ENCODE measurements at places on chromosomes 3 and 15.

GRCh38 chr3:155449613-155450267 is 156.3 kb upstream of the STRIT1 start:
- no peak for DNase-seq

GRCh38 chr3:94114666-94115065 is 51.8 kb downstream of the NSUN3 start:
- no peak for DNase-seq

DNA sequence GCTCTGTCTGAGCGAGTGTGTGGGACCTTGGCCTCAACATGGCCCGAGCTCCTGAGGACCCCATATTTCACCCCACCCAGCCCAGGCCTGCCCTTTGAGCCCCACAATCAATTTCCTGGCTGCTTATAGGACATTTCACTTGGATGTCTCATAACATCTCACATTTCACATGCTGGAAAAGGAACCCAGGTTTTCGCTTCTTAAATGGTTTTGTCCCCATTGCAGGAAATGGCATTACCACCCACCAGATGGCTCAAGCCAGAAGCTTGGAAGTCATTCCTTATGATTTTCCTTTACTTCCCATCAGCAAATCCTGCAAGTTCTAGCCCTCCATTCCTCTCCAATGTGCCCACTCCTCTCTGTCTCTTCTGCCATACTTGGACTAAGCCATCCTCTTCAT is 14.9 kb downstream of the ITGA11 start:
- no peak for DNase-seq

DNA sequence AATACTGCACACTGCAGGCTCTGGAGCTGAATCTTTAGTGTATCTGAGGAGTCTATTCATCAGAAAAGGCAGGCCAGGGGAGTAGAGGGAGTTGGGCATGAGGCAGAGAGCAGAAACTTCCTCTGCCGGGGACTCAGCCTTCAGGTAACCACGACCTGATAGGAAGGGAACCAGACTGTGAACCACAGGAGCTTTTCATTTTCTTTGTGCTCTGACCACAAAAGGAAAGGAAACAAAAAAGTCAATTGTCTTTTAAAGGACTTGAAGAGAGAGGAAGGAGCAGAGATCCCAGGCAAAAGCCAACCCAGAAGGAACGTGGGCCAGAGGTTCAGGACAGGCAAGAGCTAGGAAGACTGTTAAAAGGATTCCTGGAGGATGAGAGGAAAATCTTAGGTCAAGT is 573.3 kb downstream of the EPHB1 start:
- DNase-seq: no peak

- DNase-seq: no peak
These were observed 1.1 kb upstream of the SS18L2 start for GRCh38 chr3:42589382-42590109.

DNA sequence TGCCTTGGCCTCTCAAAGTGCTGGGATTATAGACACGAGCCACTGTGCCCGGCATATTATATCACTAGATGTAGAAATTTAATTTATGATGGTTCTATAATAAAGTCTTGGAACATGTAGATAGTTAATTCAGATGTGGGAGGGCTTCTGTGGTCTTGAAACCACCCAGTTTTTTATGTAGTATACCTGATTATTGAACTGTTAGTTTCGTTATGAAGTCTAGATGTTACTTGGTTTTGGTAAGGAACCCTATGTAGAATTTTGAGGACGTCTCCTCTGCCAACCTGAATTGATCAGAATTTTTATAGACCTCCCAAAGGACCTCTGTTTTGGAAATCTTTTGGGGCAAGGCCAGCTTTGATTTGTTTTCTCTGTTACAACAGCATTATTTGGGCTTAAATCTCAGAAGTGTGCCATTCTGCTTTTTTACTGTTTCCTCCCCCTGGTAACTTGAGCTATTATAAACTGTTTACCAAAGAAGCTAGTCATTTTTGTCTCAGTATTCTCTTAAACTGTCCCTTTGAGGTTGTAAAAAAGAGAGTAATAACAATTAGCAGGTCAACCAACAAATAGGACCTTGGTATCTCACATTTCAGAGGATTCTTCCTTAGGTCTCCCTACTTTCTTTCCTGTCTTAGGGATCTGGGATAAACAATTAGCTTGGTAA is 20.8 kb downstream of the AKAP13 start:
- no peak for DNase-seq

DNA sequence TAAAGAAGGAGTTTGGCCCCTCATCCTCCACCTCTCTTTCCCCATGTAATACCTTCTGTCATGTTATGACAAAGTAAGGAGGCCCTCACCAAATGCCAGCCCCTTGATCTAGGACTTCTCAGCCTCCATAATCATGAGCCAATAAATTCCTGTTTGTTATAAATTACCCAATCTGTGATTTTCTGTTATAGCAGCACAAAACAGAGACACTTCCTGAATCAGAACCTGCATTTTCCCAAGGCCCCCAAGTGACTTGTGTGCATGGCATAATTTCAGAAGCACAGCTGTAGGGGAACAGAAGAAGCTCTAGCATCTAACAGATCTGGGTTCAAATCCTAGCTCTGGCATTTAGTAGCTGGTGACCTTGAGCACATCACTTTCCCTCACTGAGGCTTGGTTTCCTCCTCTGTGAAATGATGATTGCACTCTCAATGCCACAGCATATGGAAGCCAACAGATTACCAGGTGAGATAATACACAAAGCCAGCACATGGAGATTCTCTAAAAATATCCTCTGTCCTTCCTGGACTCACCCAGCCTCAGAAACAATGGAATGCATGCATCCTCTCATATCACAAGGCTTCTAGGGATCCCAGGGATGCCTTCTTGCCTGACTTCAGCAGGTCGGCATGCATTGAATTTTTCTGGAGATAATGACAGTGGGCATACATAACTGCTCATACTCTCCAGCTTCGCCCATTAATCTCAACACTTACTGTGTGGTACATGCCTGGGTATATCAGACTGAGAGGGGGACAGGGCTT is 26.3 kb downstream of the TLNRD1 start:
- DNase-seq: no peak

DNA sequence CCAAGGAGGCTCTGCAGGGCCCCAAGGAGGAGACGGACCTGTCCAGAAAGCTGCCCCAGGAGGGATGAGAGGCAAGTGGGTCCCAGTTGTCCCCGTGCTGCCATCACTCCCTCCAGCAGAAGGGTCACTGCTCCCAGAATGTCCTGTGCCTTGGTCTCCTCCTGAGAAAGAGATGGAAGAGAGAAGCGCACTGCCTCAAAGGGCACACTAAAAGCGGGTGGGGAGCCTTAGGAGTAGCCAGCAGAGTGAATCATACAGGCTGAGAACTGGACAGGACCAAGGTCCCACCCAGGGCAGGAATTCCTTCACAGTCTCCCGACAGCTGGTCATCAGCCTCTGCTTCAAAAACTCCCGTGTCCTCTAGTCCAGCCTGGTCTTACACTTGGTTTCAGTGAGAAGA is 4.6 kb downstream of the THPO start:
- DNase-seq: no peak

DNA sequence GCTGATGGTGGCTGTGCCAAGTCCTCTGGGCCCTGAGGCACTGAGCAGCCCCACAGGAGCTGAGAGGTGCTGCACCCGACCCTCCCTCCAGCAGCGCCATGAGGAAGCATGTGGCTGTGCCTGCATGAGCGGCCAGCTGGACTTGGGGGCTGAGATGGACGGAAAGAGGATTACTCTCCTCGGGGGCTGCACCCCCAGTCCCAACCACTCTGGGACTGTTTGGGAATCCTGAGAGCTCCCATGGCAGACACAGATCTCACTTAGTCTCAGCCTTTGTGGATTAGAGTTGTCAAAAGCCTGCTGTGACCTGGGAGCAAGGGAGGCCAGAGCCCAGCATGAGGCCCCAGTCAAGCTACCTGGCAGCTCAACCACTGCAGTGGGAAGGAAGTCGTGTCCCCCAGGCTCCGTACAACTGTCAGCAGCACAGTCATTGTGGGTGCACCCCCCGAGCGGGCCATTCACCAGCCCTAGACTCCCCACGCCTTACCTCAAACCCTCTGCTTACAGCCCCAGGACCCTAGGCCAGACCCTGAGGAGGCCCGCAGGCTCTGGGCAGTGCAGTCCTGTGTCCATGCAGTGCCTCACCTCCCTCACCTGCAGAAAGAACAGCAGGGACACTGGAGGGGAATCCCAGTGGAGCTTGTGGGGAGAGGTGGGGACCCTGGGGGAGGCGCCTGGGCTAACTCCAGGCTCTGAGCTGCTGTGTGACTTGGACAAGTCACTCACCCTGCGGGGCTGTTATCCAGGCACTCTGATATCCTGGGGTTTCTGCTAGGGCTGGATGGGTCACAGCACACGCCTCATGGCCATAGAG is 17.1 kb downstream of the PRR23E start:
- no peak for DNase-seq

GRCh38 chr3:15800327-15800726 is 2.5 kb upstream of the ANKRD28 start:
- DNase-seq: no peak

- DNase-seq: no peak
These were observed 18.3 kb downstream of the OSTN start for GRCh38 chr3:191217301-191217700.

- DNase-seq: no peak
These were observed 80.1 kb upstream of the TSC22D2 start for GRCh38 chr3:150327678-150328653.

GRCh38 chr3:143184099-143184498 is 64.5 kb downstream of the CHST2 start:
- DNase-seq: no peak

DNA sequence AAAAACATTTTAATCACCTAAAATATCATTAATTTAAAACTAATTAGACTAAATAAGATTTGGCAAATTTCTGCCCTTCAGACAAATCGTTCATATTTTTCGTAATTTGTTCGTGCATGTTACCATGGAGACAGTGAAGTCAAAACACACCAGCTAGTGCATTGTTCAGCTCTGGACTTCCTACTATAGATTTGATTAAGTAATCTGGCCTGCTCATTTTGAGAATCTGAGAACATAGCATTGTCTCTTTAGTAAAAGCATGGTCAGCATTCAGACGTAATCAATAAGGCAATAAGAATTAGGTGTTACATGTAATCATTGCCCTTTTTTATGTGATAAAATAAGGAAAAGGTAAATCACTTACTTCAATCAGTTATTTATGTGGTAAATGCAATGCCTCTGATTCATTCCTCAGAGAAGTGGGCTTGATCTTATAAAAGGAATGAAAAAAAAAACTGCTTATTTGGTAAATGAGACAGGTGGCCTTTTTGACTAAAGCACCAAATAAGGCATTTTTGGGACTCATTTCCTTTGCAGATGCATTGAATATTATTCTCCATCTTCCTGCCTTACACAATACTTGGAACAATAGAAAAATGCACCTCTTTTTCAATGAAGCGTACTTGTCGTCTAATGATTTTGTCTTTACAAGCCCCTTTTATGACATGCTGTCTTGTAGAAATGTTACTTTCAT is 84.5 kb upstream of the FNDC3B start:
- DNase-seq: no peak

DNA sequence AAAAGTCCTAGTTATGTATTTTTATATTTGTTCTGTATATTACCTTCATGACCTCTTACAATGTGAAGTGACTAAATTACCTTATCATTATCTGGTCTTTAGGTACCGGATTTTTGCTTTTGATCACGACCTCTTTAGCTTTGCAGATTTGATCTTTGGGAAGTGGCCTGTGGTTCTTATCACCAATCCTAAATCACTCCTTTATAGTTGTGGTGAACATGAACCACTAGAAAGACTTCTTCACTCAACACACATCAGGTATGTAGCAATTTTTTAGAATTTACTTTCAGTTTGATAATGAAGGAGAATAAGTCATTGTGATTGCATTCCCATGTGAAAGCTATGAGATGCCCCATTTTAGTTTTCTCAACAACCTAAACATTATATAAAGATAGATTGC is 18.3 kb downstream of the TMEM62 start:
- no peak for DNase-seq

- peak; percentile 58 for DNase-seq
These were observed 62.8 kb upstream of the MEX3B start for GRCh38 chr15:82108489-82109078.

DNA sequence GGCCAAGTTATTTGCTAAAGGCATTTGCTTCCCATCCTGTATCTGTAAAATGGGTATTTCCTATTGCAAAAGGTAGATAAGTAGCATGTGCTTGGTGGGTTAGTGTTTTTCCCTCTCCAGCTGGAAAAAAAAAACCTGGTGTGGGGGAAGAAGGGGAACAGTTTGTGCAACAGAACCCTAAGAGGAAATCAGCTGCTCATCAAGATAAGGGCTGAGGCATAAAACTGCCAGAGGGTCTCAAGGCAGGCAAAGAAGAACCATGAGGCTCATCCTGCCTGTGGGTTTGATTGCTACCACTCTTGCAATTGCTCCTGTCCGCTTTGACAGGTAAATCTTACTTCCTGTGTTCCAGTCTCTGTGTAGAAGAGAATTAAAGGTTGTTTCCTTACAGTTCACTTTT is at the start of gene CPA3:
TSS of gene CPA3 (plus strand) at position 248 of the 400 bp plus-strand sequence. CDS start at position 260, 12 bp downstream.
- no peak for DNase-seq

- DNase-seq: no peak
These were observed 49.0 kb downstream of the DUT start for GRCh38 chr15:48380198-48380597.

DNA sequence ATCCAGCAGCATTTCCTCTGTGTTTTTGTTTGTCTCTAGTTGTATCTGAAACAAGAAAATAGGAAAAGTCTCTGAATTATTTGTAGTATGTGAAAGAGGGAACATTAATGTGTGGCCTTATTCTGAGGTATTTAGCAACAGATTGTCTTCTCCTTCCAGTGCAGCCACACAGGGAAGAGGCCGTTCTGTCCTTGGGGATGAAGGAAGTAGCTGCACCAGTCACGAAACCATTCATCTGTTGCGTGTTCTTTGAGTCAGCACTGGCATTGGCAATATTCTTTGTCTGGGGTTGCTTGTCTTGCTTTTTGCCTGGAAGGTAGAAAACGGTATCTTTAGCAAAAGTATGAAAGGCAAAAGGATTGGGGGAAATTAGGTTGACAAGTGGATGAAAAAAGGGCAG is 91.6 kb downstream of the CDIN1 start:
- DNase-seq: no peak

DNA sequence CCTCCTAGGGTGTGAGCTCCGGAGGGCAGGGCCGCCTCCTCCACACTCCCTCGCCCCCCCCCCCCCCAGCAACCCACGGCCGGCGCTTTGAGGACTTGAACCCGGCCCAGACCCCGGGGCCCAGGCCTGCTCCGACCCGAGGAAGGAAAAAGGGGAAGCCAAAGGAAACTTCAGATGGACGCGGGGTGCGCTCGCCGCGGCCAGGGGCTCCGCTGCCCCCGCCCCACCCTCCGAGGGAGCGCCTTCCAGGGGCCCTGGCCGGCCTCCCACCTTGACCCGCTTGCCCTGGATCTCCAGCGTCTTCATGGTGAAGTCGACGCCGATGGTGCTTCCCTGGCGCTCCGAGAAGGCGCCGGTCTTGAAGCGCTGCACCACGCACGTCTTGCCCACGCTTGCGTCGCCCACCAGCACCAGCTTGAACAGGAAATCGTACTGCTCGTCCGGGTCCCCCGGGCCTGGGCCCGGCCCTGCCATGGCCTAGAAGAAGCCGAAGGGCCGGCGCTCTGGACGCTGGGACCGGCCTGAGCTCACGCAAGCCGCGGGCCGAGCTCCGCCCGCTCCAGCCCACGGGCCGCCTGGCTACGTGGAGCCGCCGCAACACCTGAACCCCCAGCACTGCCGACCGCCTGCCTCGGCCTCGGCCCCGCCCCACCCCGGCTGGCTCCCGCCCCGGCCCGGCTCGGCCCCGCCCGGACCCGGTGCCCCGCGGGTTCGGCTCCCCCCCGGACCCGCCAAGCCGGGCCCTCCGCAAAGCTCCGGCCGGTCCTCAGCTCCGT is 400 bp downstream of the RAB43 start:
- DNase-seq: peak; percentile 25
